Esophagus squamous epithelium (tissue), 5 donors: ENCODE measurements at places on chromosomes 16 and 17.

- DNase-seq, result no peak
Measured at GRCh38 chr16:48445782-48446533, 60.7 kb upstream of the SIAH1 start.

DNA sequence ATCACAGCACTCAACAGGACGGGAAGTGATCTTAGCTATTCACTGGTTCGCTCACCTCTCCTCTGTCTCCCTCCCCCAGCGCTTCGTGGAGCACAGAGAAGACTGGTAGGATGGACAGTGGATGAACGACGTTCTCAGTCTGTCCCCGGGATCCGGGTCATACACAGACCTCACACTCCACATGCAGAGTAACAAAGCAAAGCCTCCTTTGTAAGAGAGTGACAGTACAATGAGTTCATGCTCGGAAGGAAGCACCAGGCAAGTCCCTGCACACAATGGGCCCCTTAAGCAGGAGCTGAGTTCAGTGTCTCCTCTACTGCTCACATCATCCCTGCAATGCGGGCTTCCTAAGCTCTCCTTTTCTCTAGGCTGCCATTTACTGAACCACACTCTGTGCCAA, 356.9 kb downstream of the C16orf95 start:
- DNase-seq, result no peak

DNA sequence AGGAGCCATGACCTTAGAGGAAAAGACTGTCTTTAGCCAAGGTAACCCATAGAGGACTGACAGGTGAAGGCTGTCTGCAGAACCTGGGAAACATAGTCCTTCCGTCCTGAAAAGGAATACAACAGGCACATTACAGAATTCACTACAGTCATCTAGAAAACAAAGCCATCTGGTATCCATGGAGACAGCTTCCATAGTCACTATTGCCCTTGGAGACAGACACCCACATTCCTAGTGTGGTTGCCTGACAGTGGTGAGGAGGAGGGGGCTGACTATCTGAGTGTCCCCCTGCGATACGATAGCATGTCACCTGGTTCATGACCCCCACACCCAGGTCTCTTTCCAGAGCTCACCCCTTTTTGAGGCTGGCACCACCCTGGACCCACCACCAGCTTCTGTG, 254.7 kb downstream of the CDH13 start:
- no peak for DNase-seq

- DNase-seq, result no peak
Measured at GRCh38 chr17:73011016-73011486, 81.4 kb downstream of the SLC39A11 start.

GRCh38 chr17:18234853-18235380, 9.5 kb downstream of the LLGL1 start:
- DNase-seq, result no peak

DNA sequence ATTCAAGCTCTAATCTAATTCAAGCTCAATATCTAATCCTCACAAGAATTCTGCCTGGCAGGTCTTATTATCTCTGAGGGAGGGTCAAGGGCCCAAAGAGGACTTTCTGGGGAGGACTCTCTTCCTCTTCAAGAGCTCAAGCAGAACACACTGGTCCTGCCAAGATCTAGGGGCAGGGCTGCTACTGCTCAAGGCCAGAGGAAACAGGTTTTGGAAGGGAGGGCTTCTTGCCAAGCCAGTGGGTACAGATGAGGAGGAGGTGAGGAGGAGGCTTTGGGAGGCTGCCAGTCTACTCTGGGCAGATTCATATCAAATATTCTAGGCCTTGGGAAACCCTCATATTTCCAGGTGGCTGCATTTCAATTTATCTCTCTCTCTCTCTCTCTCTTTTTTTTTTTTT, 51.8 kb upstream of the IL34 start:
- DNase-seq, result no peak

- no peak for DNase-seq
Measured at GRCh38 chr17:72145962-72146361, 25.1 kb downstream of the SOX9 start.
